AG04450 (cell line): ENCODE measurements at places on chromosomes 11 and 22.

- no peak for DNase-seq
Measured at GRCh38 chr11:68963779-68964178, 17.0 kb downstream of the MRGPRD start.

DNA sequence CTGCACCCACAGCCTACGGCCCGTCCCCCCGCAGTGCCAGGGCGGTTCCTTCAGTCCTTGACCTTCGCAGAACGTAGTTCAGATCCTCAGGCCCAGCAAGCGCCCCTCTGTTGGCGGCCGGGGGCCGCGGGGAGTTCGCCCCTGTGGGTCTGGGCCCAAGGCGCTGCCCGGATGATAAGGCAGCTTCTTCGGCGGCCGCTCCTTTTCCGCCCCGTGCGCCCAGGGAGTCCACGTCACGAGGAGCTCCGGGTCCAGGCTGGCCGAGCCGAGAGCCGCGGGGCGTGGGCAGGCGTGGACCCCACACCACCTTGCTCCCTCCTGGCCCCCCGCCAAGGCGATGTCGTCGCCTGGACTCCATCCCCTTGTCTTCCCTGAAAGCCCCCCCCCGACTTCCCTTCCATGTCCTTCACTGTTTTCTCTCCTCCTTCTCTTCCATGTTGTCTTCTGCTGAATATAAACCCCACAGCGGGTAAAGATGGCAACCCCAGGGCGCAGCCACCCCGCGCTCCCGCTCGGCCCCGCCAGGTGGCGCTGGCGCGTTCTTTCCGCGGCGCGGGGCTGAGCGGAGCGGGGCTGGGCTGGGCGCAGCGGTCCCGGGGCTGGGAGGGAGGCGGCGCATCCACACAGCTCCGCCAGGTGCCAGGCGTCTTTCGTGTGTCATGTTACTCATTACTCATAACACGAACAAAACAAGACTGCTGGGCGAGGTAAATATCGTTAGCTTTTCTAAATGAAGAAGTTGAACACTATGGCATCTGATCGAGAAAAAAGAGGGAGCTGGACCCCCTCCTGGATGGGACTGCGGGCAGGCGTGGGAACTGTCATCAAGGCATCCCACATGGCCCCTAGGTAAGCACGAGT is 321.0 kb downstream of the NTM start:
- DNase-seq: no peak

DNA sequence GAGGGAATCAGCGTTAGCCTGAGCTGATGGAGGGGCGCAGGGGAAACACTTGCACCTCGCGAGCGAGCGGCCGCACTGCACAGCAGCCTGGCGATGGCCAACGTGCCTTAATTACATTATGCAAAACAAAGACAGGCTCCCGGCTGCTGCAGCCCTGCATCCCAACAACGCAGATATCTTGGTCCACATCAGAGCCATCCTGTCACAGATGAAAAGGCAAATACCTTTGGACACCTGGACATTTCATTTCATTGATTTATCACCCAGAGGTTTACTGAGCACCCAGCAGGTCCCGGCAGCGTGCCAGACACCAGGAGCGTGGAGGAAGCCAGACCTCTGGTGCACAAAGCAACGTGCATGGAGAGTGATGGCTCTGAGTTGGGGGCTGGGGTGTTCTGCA is 843.0 kb downstream of the TBC1D22A start:
- no peak for DNase-seq

GRCh38 chr11:2818503-2818902 is 67.1 kb downstream of the CDKN1C start:
- no peak for DNase-seq

GRCh38 chr11:125481531-125481930 is 14.5 kb downstream of the FEZ1 start:
- DNase-seq: no peak

DNA sequence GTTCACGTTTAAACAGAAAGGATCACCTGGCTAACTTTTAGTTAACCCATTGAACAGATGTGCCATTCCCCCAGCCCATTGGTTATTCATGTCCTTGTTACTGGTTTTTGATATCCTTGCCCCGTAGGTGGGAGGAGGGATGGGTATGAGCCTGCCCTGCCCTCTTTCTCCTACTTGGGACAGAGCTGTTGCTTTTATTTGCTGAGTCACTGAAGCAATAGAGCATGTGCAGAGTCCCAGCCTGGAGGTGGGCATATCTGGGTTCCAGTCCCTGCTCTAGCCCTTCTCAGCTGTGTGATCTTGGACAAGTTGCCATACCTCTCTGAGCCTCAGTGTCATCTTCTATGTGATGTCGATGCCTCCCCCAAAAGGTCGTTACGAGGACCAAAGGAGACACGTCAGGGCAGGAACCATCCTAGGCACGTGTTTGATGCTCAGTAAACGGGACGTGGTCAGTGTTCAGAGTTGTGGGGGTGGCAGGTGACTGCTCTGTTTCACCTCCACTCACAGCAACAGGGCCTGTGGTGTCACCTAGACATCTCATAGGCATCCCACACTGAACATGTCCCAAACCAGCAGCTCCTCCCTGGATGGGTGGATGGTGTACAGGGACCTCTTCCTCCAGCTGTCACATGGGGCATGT is 61.0 kb downstream of the BMAL1 start:
- no peak for DNase-seq

DNA sequence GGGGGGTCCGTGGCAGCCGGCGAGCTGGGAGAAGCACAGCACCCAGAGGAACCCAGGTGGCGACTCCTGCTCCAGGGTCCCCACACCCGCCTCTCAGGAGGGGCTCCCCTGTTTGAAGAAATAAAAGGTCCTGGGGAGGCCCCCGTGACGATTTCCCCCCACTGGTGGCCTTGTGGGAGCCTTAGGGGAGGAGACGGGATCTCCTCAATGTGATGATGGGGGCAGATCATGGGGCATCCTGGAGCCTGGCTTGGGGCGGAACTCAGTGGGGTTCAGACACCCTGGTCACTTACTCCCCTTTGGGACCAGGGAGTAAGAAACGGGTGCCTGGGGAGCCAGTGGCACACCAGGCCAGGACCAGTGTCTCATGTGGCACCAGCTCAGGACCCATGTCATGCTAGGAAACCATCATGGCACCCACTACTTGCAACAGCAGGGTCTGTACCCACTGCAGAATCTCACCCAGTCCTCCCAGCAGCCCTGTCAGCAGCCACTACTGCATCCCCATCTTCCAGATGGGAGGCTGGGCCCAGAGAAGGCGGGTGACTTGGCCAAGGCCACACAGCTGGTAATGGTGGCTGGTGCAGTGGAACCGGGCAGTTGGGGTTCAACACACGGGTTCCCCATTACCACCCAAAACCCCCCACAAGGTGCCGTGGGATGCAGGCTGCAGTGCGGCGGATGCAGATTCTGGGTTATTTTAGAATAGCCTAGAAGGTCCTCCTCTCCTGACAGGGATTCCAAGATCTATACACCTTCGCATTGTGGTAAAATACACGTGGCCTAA is 130.7 kb downstream of the CTTN start:
- no peak for DNase-seq

GRCh38 chr22:29767171-29768051 is at the start of gene UQCR10:
Gene UQCR10, plus strand, starts transcription at chr22:29767369. Its CDS starts 30 bp downstream, at chr22:29767399.
- peak; percentile 69 for DNase-seq

DNA sequence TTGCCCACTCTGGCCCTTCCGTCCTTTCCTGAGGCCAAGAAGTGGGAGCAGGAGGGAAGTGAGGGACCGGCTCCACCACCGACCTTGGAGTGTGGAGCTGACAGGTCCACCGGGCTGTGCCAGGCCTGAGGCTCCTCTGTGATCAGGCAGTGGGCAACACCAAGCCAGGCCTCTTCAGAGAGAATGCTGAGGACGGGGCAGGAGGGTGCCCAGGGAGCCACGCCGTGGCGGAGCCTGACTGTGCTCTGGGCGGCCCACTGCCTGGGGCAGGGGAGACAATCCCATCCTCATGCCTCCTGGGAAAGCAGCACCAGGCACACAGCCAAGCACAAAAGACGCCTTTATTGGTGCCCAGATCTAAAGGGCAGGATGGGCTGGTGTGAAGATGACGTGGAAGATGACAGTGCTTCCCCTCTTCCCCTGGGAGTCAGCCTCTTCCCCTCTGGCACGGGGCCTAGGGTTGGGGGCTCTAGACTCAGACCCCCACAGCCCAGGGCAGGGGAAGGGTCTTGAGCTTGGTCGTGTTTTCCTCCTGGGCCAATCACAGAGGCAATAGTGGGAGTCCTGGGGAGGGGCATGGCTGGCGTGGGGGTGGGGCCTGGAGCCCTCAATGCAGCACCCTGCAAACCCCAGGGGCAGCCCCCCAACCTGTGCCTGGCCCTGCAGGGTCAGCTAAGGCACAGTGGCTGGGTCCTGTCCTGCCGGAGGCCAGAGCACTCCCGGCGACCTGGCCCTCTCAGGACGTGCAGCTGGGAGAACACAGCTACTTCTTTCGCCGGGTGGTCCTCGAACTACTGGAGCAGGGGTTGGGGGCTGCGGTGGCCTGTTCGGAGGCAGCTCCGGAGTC is 4.7 kb downstream of the LMF2 start:
- no peak for DNase-seq

GRCh38 chr11:14513800-14514199 is 6.4 kb downstream of the PSMA1 start:
- DNase-seq: no peak

GRCh38 chr22:18005201-18005926 is 19.0 kb downstream of the MICAL3 start:
- no peak for DNase-seq

GRCh38 chr22:29635734-29636357 is 32.4 kb downstream of the NF2 start:
- DNase-seq: no peak

DNA sequence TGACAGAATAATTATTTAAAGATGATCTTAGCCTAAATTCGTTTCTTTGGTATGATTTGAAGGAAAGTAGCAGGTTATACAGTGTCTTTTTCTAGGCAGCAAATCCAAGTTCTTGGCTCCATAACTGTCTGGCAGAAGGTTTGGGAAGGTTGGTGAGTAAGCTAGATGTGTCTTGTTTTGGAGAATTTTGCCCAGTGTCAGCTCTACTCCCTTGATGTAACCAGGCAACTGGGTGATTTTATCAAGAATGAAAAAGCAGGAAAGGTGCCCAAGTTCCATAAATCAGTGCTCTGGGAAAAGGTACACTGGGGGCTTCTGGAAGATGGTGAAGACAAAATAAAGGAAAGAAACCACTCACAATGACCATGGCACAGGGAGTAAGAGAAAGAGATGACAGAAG is 71.5 kb upstream of the USP47 start:
- DNase-seq: no peak

GRCh38 chr22:42613872-42614301 is 796 bp downstream of the POLDIP3 start:
- no peak for DNase-seq

- DNase-seq: no peak
Measured at GRCh38 chr11:76859708-76860227, 950 bp upstream of the ACER3 start.

GRCh38 chr11:27011560-27012233 is 17.8 kb downstream of the FIBIN start:
- no peak for DNase-seq

DNA sequence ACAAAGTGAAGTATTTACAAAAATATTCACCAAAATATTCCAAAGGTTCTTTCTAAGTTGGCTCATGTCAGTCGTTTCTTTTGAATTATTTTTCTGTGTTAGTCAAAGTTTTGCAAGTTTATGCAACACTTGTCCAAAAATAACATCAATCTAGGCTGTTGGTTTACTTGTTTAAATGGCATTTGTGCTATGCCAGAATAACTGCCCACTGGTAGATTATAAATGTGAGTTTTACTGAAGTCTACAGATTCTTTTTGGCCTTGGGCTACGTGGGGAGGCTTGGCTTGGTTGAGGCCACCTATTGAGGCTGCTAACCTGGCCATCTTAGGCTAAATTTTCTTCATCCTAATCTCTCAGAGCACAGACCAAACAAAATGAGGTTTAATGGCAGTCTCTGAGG is 1091.9 kb upstream of the RAG2 start:
- no peak for DNase-seq

- no peak for DNase-seq
Measured at GRCh38 chr11:107018219-107018901, at the start of gene GUCY1A2. Gene GUCY1A2, minus strand, starts transcription at chr11:107018476. Its CDS starts 421 bp downstream, at chr11:107018055.

GRCh38 chr22:28741200-28741784 is 328 bp downstream of the CHEK2 start:
- DNase-seq: no peak

- DNase-seq: no peak
Measured at GRCh38 chr11:86275493-86276370, 26.3 kb upstream of the HIKESHI start.

DNA sequence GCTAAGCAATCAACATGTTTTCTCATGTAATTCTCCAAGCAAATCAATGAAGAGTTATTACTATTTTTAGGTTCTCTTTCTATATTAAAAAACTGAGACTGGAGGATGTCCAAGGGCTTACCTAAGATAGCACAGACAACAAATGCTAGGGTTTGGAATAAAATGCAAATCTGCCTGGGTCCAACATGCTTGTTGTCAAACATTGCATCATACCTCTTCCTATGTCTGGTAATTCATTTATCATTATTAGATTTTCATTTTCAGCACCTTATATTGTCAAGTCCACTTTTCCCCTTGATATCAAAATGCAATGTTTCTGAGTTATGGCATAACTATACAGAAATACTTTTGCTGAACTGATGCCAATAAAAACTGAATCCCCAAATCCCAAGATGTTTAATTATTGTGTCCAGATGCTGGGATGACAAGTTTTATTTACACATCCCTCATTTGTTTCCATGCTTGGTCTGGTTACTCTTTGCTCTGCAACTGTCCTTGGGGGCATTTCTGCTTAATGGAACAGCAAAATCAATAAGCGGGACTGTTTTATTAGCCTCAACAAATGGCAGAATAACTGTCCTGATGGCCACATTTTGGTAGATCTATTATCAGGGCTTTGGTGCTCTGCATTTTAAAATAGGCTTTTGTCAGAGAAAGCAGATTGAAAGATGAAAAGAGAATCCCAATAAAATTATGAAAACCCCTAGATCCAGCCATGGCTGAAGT is 86.0 kb downstream of the C11orf87 start:
- DNase-seq: no peak

DNA sequence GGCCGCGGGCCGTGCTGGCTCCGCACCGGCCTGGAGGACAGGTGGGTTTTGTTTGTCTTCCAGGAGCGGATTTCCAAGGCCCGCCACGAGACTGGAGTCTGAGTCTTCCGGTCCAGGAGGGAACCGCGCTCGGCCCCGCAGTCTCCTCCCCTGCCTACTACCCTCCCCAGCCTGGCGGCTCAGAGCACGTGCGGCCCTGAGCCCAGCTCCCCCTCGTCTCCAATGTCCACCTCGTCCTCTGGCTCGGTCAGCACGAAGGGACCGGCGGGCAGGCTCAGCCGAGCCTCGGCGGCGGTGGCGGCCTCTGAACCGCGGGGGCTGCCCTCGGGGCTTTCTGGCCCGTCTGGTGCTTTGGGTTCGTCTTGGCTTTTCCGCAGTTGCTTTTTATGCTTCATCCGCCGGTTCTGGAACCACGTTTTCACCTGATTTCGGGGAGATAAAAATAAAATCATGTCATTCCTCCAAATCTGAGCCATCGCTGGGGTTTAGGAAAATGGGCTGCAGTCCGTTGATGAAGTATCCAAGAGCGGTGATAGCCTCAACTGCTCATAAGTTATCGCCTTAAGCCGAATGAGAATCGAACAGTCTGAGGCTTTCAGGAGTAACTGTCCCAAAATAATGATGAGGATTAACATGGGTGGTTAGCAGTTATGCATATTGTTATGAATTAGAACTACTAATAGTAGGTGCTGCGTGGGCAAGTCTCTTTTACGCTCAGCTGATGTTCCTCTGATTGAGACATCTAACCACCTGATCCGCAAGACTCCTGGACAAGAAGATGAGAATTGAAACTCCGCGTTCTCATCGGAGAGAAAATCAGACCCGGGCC is 4.0 kb downstream of the BSX start:
- no peak for DNase-seq
